ENCODE measurements at places on chromosomes 3 and 15.

DNA sequence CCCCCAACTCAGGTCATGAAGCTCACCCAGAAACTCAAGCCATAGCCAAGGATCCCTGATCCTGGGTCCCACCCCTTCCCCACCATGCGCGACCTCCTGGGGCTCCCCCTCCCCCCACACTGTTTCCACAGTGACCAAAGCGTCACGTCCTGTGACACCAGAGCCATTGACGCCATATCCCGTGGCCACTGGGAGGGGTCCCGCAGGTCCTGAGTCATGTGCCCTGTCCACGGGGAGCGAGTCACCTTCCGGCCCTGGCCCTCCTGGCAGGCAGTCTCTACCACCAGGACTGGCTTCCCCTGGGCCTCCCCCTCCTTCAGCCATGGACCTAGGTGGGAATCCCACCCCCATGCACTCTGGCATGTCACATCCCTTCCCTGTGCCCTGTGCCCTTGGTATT, 15.6 kb downstream of the SEMA3F start:
- no peak for DNase-seq

DNA sequence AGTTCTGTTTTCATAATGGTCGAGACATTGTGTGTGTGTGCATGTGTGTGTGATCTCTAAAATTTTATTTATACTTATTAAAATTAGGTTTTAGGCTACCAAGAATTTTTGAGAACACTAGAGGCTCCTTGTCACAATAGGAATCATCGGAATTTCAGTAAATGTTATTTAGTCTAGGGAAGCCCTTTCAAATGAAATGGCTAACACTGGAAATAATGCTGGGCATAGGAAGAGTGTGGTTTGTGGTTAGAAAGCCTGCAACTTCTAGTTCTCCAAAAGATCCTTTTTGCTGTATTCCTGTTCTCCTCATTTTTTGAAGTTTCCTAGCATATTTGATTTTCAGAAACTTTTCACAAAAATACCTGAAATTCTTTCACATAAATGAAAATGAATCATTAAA, 92.5 kb upstream of the MBNL1 start:
- DNase-seq, result no peak

DNA sequence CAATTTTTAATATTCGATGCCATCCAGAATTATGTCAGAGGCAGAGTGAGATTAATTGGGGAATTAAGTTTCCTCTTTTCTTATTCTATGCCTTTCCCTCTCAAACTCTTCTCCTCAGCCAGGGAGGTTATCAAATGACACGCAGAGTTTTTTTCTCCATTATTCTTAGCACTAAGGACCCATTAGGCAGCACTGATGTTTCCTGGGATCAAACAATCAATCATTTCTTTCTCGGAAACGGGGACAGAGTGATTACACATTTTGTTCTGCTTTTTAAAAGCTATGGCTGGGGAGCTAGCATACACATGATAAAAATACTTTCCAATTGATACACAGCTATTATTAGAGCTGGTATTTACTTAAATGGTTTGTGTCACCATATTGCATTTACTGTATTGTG, 35.3 kb upstream of the PSMD6 start:
- DNase-seq, result no peak

GRCh38 chr3:82055792-82056191, 294.3 kb upstream of the GBE1 start:
- peak; percentile 76 for DNase-seq

- peak; percentile 98 for DNase-seq
Measured at GRCh38 chr3:134427400-134428111, 53.3 kb upstream of the AMOTL2 start.

DNA sequence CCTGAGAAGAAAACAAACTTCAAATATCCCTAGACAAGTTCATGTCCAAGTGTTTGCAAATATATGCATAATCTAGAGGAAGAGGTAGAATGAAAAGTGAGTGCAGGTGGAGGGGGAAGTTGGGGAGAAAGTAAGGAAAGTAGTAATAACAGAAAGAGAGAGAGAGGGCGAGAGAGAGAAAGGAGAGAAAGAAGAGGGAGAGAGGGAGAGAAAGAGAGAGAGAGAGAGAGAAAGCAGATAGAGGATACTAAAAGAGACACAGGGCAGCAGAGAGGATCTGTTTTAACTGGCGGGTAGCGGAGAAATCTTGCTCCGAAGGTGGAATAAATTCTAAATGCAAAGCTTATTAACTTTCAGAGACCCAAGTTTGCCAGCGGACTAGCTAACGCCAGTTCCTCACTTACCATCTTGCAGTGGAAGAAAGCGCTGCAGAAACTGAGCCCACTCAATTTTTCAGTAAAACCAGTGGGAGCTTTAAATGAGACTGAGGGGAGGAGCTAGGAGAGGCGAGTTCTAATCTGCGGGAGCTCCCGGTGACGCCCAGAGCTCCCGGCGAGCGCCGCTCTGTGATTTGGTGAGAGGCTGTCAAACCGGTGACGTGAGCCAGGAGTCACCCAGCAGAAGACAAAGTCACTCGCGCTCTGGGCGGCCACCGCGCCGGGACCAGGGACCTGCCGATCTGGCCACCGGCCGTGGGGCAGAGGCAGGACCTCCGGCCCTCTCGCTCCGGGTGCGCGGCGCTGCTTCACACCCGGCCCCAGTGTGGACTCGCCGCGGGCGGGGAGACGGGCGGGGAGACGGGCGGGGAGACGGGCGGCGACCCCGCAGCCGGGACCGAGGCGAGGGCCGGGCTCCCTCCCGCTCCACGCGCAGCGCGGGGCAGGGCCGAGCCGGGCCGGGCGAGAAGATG, at the start of gene GMNC:
Gene GMNC, minus strand, starts transcription at position 486 of the 910 bp plus-strand sequence. Its CDS starts 79 bp downstream, at position 407.
- peak; percentile 96 for DNase-seq

- peak; percentile 50 for DNase-seq
Measured at GRCh38 chr15:68674975-68675374, 96.2 kb downstream of the CORO2B start.

DNA sequence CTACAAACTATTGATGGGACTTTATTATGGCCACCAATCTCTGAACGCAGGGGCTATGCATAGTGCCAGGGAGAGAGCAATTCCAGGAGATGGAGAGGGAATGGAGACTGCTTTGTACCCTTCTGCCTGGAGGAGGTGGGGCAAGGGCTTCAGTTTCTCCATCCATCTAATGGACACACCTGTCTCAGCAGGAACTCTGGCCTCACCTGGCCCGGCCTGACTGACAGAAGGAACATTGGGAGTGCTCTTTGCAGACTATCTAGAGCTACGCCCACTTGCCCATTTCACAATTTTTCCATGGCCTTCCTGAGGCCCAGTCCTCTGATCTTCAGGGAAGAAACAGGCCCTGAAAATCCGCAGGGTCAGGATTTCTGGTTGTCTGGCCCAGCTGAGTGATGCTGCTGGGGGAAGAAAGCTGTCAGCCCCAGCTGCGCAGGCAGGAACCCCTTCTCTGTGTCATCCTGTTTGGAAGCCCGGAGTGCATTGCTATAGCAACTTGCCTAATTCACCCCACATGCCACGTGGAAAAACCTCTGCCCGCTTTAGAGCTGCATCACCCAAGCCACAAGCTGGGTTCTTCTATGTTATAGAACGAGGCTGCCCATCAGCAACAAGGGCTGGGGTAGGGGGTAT, 6.4 kb downstream of the ITGA11 start:
- DNase-seq, result no peak

DNA sequence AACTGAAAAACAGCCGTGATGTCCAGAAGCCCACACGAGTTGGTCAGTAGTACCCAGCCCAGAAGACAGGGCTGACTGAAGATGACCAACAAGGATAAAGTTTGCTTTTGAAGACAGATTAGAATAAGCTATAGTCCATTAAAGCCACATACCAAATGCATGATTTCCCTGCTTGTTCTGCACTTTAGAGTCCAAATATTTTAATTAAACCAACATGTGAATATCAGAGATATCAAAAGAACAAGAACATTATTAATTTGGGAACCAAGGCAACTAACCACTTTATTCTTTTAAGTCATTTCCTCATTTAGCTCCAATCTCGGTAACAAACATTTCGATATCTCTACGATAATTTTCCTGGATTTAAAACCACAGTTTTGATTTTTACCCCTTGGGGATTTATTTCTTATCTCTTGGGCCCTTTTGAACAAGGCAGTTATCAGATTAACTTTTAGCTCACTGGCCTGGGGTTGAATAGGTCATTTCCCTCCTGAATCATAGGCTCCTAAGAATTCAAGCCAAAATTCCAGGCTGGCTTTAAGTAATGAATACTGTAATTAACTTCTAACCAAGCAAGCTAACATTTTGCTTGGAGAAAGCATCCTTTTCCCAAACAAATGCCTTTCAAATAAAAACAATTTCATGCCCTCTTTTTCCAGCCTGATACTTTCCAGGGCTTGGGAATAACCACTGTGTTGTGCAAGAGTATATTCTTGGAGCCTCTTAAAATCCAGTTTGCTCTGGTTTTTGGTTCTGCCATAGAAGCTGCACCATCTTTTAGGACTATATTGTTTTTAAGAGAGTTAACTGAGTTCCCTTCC, 102.9 kb upstream of the NR2E3 start:
- DNase-seq, result no peak

DNA sequence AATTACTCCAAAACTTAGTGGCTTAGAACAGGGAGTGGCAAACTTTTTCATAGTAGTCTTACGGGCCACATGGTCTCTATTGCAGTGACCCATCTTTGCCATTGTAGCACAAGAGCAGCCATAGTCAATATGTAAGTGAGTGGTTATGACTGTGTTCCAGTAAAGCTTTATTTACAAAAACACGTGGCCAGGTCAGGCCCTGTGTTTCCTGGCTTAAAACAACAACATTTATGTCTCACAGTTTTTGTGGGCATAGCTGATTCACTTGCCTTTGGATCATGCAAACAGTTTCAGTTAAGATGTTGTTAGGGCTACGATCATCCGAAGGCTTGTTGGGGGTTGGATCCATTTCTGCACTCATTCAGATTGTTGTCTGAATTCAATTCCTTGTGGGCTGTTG, 103.8 kb downstream of the CHCHD6 start:
- DNase-seq, result no peak

DNA sequence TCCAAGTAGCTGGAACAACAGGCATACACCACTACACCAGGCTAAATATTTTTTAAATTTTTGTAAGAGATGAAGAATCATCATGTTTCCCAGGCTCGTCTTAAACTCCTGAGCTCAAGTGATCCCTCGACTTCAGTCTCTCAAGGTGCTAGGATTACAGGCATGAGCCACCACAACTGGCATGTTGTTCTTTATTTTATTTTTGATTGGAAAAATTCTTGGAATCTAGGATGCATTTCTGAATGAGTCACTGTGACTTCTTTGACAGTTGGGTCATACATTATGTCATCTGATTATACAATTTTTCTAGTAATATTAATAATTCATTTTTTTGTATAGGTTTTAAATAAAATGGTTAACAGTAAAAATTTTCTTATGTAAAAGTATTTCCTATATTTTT, 870.2 kb downstream of the SI start:
- no peak for DNase-seq
